ENCODE measurements at places on chromosomes 6 and 20.

DNA sequence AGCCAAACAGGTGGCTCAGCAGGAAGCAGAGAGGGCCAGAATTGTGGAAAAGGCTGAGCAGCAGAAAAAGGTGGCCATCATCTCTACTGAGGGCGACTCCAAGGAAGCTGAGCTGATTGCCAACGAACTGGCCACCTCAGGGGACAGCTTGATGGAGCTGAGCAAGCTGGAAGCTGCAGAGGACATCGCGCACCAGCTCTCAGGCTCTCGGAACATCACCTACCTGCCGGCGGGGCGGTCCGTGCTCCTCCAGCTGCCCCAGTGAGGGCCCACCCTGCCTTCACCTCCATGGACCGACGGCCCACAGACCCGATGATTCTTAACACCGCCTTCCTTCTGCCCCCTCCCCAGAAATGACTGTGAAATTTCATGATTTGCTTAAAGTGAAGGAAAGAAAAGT is 17.8 kb upstream of the RAET1L start:
- no peak for DNase-seq

DNA sequence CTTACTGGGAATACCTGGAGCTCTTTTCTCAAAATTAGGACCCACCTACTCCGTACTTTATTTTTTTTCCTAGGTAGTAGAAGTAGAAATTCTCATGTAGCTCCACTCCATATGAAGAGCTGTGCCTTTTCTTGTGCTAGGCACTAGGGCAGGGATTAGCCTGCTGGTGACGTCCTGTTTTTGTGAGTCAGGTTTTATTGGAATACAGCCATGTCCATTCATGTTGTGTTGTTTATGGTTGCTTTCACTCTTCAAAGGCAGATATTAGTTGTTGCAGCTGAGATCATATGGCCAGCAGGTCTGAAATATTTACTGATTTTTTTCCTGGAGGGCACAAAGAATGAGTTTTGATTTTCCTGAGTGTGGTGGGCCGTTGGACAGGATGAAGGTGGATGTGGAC is 20.5 kb downstream of the XRN2 start:
- no peak for DNase-seq

DNA sequence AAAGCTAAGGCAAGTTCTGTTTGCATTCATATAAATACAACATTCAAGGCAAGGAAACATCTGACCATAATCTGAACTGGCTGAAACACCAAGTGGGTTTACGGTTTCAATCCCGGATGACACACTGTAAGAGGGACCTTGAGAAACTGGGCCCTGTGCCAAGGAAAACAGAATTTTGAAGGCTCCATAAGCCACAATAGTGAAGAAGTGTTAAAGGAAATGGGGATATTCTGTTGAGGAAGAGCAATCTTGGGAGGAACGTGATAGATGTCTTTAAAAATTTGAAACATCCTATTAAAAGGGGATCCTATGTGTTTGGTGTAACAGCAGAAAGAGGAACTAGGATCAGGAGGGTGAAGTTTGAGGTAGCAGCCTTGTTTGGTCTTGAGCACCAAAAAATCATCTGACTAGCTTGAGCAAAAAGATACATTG is 82.4 kb upstream of the TAB2 start:
- no peak for DNase-seq

GRCh38 chr20:46618316-46619100 is 32.8 kb downstream of the SLC13A3 start:
- no peak for DNase-seq

- no peak for DNase-seq
These were observed 7.4 kb upstream of the INSM1 start for GRCh38 chr20:20360464-20360863.

- DNase-seq = no peak
These were observed 54.6 kb downstream of the FOXC1 start for GRCh38 chr6:1664329-1664728.

DNA sequence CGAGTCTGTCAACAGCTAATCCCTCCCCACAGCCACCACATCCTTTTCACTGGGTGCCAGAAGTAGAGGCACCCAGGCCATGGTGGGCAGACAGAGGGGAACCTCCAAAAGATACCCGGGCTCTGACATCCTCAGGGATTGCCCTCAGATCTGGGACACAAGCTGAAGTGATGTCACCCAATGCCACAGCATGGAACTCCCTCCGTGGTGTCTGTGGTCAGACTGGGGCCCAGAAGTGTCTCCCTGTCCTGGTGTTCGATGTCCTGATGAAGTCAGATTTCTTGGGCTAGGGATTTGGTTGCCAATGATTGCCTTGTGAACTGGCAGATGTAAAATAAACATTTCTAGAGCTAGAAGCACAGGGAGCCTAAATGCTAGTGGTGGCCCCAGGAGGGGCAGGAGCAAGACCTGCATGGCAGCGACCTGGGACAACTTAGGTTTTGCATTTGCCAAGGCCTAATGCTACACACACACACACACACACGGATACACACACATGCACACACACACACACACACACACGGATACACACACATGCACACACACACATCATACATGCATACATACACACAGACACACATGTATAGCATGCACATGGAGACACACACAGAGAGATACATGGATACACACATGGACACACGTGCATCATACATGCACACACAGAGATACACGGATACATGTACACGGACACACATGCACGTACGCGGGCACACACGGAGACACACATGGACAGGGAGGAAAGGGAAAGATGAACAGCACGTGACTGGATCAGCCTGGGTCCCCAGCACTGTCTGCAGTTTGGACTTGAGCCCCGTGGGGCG is 221.0 kb downstream of the NFATC2 start:
- DNase-seq = no peak

- no peak for DNase-seq
These were observed 49.0 kb upstream of the RANBP9 start for GRCh38 chr6:13760307-13761304.

- no peak for DNase-seq
These were observed 19.1 kb downstream of the GCNT2 start for GRCh38 chr6:10540073-10540746.

DNA sequence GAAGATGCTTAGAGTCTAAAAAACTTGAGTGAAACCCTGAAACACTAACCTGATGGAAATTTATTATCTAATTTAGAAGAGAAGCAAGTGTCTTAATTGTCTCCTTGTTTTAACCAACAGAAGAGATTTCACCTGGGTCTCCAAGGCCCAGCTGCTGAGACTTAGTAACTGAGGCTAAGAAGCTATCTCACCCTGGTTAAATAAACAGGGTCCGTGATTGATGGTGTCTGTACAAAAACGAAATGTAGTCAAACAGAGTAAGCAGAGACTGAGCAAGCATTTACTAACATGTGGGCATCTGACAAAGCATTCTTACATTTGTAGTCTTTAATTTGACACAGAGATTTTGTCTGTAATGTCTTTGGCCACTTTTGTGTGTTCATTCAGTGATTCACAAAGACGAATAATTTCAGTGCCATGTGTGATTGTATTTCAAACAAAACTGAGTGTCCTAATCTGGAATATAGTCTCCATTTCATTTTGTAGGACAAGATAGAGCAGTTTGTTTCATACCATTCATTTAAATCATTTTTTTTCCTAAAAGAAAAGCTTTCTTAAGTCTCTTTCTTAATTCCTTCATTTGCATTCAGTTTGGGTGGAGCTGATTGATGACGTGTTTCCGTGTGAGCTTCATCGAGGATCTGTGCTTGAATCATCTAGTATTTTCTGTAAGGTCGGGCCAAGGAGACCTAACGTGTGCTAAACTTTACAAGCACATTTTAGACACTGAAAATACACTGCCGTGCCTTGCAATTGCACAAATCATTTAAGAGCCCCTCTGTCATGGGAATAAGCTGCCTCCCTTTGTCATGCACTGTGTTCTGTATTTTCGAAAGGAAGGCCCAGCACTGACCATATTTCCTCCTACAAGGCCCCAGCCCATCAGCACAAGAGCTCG is 170.6 kb upstream of the QKI start:
- DNase-seq = no peak

GRCh38 chr6:89122625-89123024 is 4.8 kb upstream of the SRSF12 start:
- no peak for DNase-seq

DNA sequence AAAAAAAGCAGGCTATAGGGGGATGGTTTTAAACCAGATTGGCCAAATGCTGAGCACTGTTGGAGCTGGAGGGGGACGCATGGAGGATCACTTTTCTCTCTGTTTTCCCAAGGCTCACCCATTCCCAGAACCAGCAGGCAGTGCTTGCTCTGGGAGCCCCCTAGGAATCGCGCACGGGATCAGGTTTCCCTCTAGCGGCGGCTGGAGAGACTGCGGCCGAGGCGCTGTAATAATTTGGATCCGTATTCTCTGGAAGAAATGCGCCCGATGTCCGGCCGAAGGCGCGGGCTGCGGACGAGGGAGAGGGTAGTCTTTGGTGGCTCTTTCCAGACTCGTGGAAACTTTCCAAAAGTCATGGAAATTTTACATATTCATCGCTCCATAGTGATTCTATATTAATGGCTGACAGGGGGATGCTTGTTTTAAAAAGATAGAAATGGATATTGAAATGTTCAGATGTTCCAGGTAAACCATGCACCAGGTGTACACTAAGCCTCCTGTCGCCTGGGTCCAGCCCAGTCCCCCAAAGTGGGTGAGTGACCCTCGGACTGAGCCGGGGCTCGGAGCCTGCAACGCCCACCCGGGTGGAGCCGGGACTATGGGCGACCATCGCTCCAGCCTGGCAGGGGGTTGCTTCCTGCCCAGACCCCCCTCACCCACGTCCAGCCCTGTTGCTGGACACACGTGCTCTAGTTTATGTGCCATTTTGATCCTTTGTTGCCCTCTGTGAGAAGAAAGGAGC is 78.7 kb upstream of the PHACTR3 start:
- no peak for DNase-seq

- no peak for DNase-seq
These were observed 45.2 kb upstream of the NT5E start for GRCh38 chr6:85404564-85405174.

DNA sequence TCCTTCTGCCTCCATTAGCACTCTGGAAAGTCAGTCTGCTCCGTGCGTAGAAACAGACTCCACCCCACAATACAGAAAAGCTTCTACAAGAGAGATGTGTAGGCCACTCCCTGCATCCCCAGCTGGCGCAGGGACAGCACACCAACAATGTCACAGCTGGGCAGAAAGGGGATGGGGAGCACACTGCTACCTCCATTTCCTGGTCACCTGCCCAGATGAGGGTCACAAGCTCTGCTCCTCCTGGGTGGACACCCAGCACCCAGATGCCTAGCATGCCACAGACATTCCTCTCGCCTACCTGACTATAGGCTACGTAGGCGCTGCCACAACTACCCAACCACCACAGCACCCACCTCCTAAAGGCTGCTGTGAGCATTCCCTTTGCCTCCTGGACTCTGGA is 12.2 kb downstream of the BEND3 start:
- no peak for DNase-seq

- DNase-seq = no peak
These were observed 255.4 kb downstream of the ATXN1 start for GRCh38 chr6:16505711-16506357.

DNA sequence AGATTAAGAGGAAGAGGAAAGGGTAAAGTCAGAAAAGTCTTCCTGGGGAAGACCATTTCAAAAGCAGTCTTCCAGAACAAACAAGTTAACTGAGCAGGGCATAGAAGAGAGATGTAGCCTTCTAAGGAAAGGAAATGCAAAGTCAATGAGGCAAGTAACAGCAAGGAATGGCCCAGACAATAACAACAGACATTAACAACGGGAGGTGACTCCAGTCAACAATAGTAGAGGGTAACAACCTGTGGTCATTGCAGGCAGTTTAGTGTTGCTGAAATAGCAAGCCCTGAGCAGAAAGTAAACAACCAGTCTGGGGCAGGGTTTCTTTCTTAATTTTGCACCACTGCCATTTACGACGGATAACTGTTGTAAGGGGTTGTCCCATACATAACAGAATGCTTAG is 2.1 kb downstream of the MDN1 start:
- DNase-seq = no peak

DNA sequence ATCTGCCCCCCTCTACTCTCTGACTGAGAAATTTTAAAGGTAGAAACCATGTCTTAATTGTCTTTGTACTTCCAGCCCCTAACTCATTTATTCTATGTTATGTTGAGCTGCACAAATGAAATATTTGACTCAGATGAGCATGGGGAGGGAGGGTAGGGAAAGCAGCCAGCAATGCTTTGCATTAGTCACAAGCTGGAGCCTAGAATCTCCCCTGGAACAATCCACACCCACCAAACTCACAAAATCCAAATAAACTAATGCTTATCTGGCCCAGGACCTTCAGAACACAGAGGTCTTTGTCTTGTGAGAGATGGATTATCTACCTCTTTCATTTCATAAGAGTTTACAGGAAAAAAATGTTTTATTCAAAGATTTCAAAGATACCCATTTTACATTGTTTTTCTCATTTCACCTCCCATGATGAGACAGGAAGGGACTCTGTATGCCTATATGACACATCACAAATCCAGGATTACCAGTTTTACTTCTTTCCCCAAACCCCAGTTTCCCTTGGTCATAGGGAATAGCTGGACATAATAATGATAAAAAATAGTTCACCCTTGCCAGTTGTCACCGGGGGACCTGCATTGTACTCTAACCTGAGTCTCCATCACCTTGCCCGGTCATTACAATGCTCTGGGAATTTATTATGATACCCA is 466.9 kb downstream of the KIF16B start:
- no peak for DNase-seq

DNA sequence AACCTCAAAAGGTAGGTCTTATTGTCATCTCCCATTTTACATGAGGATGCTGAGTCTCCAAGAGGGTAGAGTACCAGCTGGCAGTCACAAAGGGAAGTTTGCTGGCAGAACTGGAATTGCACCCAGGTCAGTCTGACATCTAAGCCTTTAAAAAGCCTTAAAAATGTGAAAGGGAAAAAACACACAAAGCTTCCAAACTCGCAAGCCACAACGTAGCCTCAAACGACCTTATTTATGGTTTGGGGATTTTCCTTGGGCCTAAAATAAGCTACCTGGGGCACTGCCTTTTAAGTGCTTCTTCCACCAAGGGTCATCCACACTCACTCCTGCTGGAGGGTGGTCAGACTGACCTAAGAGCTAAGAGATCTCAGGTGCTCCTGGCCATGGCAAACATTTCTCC is 2.1 kb downstream of the MBOAT1 start:
- no peak for DNase-seq

DNA sequence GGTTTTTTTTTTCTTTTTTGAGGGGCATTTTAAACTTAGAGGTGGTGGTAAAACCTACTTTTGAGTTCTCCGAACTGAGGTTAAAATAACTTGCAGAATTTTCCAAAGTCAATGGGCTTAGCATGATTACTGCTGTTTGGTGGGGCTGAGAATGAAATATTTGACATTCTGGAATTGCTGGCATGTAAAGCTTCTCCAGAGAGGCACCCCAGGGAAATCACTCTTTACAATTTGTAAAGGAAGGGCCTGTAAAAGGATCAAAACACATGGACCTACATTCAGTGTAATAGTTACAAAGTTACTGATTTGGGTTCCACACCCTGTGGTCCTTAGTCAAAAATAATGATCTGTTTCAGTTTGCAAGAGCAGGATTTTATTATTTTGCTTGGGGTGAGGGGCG is 5.5 kb downstream of the FAM217B start:
- DNase-seq = no peak

- DNase-seq = no peak
These were observed 22.7 kb upstream of the CCND3 start for GRCh38 chr6:41964201-41964887.

All from stimulated activated CD8-positive, alpha-beta memory T cell treated with anti-CD3 and anti-CD28 coated beads, Interleukin-15, amount 100 ng/mL, for 4 hours (primary cell).